ENCODE measurements at places on chromosomes 2 and 18.

DNA sequence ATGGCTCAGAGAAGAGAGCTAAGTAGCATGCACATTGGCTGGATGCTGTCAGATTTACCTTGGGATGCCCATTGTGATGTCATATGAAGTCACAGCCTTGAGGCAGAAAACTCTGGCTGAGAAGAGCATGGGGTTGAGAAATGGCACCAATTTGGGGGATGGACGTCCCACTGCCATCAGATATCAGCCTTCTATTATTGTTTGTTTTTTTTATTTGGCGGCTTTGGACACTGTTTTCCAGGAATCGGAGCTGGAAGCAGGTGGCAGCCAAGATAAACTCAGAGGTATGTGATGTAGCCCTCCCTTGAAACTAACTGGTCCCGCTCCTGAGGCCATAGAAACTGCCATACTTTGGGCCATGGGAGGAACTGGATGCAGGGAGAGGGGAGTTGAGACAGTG, 40.6 kb downstream of the GCKR start:
- DNase-seq, result no peak

DNA sequence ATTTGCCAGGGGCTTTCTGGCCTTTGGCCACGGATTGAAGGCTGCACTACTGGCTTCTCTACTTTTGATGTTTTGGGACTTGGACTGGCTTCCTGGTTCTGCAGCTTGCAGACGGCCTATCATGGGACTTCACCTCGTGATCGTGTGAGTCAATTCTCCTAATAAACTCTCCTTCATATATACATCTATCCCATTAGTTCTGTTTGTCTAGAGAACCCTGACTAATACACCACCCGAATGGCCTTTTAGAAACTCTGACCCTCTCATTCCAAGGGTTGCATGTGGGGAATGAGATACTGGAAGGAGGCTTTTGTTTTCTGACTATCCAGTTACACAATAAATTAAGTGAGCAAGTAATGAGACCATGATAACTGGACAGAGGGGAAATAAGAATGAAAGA, 430.7 kb downstream of the CDH2 start:
- no peak for DNase-seq

DNA sequence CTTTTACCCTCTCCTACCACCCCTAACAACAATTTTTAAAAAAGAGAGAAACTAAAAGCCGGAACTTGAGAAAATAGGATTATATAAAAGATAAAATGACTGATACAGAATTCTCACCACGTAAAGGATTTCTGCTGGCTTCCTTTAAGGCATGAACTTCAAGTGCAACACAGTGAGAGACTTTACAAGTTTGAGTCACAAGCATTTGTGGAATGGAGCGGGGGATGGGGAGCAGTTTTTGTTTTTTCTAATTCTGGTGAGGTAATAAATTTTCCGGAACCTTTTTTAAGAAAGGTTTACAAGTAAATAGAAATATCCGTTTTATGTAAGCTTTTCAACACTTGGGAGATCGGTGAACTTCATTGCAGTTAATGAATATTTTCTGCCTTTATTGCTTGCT, 1.8 kb upstream of the CDH2 start:
- no peak for DNase-seq

DNA sequence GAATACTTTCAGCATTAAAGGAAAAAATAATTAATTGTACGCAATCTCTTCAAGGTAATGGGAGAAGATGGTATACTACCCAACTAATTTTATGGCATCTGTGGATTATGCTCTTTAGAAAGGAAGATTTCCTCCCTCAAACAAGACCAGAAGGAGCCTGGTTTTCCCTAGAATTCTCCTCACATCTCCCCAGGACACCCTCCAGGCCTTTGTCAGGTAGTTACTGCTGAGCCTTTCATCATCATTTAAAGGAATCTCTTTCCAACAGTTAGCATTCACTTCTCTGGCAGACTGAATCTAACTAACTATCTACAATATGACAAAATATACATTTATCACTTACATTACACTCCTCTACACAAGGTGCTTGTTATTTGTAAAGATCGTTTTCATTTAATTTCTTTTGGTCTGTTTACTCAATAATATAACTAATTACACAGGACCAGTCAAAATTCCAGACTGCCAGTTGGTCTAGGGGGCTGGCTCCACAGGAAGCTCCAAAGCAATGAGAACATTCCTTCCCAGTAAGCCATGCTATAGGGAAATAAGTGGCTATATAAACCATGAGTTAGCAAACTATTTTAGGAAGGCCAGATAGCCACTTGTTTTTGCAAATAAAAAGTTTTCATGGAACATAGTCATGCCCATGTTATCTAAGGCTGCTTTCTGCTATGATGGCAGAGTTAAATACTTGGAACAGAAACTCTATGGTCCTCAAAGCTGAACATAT, 19.1 kb downstream of the ZNF24 start:
- DNase-seq, result no peak

- no peak for DNase-seq
These were observed 260.4 kb upstream of the SP5 start for GRCh38 chr2:170454471-170455372.

DNA sequence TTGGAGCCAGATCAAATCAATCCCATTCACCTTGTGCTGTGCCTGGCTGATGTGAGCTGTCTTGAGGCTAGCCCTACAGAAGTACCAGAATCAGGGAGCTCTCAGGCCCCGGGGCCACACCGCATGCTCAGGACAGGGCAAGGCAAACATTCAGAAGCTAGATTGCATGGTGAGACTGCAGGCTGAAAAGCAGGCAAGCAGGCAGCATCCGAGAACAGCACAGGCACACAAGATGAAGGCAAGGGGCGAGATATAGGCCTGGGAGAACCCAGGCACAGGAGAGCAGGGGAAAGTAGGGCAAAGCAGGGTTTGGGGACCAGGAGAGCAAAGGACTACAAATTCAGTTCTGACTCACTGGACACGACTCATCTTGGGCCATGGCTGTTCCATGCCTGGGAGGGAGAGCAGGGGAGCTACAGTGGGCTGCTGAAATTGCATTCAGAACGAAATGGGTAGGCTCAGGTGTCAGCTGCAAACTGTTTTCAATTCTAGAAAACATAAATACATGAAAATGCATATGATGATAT, 59.6 kb downstream of the GALNT14 start:
- no peak for DNase-seq
